ENCODE measurements at places on chromosomes 2 and 18.
A peak's percentile ranks its signal among the peaks of the same experiment; 100 is the strongest.

- DNase-seq = no peak
Measured at GRCh38 chr18:49094979-49095632, 144.3 kb upstream of the SMAD7 start.

- no peak for DNase-seq
Measured at GRCh38 chr2:215760091-215760490, 253.3 kb downstream of the MREG start.

DNA sequence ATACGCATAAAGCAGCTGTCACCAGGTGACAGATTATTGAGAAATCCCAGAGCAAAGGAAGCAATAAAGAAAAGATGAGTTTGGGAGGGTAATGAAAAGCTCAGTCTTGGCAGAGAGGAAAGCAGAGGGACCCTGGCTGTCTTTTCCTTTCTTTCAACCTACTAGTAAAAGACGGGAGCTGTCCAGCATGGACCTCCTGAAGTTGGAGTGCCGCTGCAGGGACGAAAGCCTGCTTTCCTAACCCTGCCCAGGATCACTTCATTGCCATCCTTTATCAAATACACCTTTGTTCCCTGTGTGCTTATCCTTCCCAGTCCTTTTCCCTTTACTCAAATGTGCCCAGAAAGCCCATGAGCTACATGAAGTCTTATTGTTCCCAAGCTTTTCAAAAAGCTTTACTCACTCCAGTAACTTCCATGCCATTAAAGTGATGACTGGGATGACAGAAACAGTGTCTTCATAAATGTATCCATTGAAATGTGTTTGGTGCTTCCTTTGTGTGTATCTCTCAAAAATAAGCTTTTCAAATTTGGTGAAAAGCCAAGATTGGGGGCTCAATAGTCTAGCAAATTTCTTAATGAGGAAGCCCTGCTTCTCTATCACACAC lies 3.7 kb upstream of the SPR start:
- no peak for DNase-seq

GRCh38 chr2:19739256-19739655 lies 162.5 kb downstream of the TTC32 start:
- no peak for DNase-seq

DNA sequence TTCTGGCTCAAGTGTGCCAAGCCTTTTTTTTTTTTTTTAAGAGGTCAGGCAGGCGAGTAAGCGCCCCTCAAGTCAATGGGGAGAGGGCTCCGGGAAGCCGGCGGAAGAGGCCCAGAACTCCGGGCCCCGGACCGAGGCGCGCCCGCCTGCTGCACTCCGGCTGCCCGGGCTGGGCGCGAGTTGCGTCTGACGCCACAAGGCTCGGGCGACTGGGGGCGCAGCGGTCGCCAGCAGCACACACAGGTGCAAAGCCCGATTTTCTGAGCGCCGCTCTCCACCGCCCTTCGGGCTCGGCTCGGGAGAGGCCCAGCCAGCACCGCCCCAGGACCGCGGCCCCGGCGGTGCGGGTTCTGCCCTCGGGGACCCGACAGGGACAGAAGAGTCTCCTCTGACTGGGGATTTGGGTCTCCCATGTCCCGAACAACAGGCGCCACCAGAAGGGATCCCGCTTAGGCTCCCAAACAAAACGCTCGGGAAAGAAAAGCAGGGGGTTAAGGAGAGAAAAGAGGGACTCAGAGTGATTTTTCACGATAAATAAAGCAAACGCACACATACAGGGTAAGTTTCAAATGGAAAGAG lies 787 bp downstream of the ERBB4 start:
- no peak for DNase-seq

GRCh38 chr2:75597949-75598348 lies 37.2 kb upstream of the EVA1A start:
- no peak for DNase-seq

GRCh38 chr2:133718688-133719201 lies 150.5 kb upstream of the NCKAP5 start:
- DNase-seq = no peak

GRCh38 chr2:198408171-198408570 lies 603.8 kb downstream of the PLCL1 start:
- no peak for DNase-seq

GRCh38 chr18:24488824-24489493 lies 28.5 kb downstream of the HRH4 start:
- peak; percentile 25 for DNase-seq

DNA sequence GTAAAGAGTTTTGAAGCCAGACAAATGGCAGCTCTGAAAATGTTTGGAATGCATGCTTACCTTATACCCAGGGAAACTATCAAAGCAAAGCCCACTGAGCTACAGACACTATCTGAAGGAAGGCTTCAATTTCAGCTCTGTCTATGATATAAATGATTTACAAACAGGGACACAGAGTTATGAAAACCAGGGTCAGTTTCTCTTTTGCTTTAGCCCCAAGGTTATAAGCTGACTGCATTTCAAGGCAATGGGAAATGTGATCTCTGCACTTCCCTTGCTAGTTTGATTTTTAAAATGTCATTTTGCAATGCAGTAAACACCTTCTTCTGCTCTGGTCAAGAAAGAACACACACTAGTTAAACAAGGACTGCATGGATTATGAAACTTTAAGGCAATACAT lies 65.2 kb upstream of the CCDC195 start:
- no peak for DNase-seq

DNA sequence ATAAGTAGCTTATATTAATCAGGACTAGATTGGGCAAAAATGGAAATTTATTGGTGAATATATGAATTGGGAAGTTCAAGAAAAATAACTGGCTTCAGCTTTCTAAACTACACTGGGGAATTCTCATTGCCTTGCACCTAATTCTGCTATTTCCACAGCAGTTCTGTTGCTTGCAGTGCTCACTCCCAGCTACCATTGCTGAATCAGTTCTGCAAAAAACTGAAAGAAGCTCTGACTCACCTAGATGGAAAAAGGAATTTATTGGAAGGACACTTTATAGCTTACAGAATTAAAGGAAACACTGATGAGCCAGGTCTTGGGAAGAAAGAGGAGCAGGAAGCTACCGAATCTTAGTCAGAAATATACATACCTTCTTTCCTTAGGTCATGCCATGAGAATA lies 60.3 kb upstream of the ACVR1 start:
- DNase-seq = no peak

DNA sequence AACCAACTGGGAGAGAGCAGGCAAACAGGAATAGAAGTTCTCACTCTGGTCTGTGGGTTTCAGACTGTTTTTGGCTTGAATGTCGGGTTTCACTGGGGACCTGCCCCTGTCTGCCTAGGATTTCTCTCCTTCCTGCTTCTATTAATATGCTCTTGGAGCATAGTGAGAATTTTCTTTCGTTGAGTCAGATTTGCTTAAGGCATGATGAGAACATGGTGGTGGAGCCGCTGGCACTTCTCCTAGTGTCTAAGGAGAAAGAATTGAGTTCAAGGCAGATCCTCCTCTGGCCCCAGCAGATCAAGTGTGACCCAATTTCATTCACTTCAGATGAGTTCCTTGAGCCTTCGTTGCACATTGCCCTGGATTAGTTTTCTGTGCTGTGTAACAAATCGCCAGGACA lies 103.9 kb upstream of the HS6ST1 start:
- DNase-seq = no peak

- no peak for DNase-seq
Measured at GRCh38 chr2:105800953-105801635, 56.4 kb downstream of the NCK2 start.

GRCh38 chr2:226793646-226794045 lies 6.0 kb downstream of the IRS1 start:
- no peak for DNase-seq

GRCh38 chr2:198994678-198995077 lies 463.1 kb downstream of the SATB2 start:
- DNase-seq = no peak

- DNase-seq = no peak
Measured at GRCh38 chr2:4181062-4181461, 477.7 kb downstream of the DCDC2C start.

DNA sequence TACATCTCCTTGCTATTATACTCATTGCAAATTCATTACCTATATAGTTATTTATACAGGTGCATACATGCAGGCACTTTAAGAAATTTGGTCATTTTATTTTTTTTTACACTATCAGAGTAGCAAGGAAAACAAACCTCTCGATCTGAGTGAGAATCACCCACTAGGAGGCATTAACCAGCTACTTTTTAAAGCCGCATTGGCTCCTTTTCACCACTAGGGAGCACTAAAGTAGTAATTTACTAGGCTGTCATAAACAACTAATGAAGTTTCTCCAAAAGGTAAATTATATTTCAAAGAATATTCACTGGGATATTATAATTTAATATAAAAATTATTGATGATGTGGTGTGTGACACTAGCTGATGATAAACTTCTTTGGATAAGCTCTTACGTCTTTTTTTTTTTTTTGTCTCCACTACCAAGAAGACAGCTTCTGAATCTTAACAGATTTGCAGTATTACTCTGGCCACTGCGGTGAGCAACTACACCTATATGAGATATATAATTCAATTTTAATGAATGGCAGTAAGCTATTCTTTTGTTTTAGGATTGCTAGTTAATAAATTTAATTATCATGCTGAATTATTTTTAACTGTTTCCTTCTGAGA lies 101.9 kb downstream of the NOL4 start:
- DNase-seq = no peak

- no peak for DNase-seq
Measured at GRCh38 chr2:122261911-122262310, 506.5 kb downstream of the TSN start.

- no peak for DNase-seq
Measured at GRCh38 chr18:950882-951495, 46.3 kb downstream of the ADCYAP1 start.

DNA sequence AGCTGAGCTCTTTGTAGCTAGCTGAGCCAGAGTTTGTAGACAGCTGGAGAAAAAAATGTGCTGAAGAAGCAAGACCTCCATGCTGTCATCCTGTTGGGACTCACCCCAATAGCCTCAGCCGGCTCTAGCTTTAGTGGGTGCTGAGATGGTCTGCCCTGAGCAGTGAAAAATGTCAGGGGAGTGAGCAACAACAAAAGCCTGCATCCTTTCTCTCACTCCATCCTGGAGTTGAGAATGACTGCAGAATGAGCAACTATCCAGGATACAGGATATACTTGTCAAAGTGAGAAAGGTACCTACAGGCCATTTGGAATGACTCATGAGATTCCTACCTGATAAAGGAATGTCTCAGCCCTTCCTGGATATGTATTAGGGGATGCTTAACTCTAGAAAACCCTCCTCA lies 146.1 kb upstream of the DLX2 start:
- DNase-seq = no peak

GRCh38 chr2:11573418-11574175 lies 39.8 kb downstream of the GREB1 start:
- DNase-seq = no peak

- no peak for DNase-seq
Measured at GRCh38 chr2:100707016-100707947, 112.7 kb upstream of the NPAS2 start.

GRCh38 chr2:54906716-54907115 lies 143.5 kb downstream of the RTN4 start:
- no peak for DNase-seq

DNA sequence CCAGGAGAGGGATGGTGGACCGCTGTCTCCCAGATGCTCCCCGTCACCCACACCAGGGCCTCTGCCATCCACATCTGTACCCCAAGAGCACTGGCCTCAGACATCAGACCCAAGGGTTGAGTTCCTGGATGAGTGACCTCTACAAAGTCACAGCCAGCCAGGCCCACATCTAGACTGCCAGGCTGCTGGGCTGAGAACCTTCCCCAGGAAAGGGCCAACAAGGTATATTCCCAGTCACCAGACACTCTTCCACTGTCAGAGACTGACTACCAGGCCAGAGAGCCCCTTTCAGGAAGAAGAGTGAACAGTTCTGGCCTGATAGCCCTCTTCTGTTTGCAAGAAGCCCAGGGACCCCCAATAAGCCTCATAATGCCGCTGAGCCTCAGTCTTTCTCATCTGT lies 44.3 kb downstream of the C1QL2 start:
- DNase-seq = no peak

DNA sequence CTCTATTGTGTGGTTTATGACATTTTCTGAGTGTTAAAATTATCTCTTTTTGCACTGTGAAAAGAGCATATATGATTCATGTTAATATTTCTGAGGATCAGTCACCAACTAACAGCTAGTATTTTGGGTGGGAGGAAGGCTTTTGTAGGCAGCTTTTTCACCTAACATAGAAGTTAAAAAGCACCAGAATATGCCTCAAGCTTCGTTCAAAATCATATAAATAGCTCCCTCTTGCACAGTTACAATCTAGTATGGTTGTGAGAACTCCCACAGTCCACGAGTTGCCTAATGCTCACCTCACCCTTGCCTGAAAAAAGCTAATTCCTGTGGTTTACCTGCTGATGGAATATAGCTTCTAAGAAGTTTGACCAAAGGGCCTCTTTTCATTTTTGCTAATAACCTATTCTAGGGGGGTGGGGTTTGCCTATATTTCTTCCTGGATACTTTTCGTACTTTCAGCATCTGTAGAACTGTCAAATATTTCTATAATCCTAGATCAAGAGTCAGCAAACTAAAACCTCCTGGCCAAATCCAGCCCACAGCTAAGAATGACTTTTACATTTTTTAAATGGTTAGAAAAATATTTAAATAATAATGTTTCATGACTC lies 167.1 kb upstream of the FOSL2 start:
- no peak for DNase-seq

- no peak for DNase-seq
Measured at GRCh38 chr2:127810156-127810618, 784 bp downstream of the WDR33 start.

- DNase-seq = no peak
Measured at GRCh38 chr2:69944756-69945155, 16.7 kb downstream of the ASPRV1 start.

DNA sequence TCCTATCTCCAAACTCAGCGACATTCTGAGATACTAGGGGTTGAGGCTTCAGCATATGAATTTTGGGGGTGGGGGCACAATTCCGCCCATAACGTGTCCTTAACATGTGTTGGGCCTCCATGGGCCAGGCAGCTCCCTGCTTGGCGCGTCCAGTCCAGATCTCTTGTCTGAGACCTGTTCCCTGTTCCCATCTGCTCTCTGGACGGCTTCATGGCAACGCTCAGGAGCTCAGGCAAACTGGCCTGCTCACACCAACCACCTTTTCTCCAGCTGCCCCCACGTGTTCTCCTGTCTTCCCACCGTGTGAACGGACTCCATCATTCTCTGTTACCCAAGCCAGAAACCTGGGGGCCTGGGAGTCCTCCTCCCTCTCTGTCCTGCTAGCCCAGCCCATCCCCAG lies 36.4 kb downstream of the ACKR3 start:
- DNase-seq = no peak

GRCh38 chr2:68730828-68731227 lies 3.8 kb upstream of the ARHGAP25 start:
- no peak for DNase-seq

GRCh38 chr2:236682651-236683422 lies 113.2 kb downstream of the ACKR3 start:
- no peak for DNase-seq

- no peak for DNase-seq
Measured at GRCh38 chr2:124241-124880, 78.1 kb upstream of the FAM110C start.

Measured in CD8-positive, alpha-beta memory T cell (primary cell).